ENCODE measurements at places on chromosomes 5 and 9. TPM values are rescaled to one million over a fixed set of nuclear protein-coding genes. Genes with fewer than 3 reads are reported as not detected.

GRCh38 chr9:130147910-130148309 lies 24.3 kb upstream of the NCS1 start:
- no peak for DNase-seq

GRCh38 chr5:2519153-2519552 lies 232.3 kb downstream of the IRX2 start:
- DNase-seq: no peak

DNA sequence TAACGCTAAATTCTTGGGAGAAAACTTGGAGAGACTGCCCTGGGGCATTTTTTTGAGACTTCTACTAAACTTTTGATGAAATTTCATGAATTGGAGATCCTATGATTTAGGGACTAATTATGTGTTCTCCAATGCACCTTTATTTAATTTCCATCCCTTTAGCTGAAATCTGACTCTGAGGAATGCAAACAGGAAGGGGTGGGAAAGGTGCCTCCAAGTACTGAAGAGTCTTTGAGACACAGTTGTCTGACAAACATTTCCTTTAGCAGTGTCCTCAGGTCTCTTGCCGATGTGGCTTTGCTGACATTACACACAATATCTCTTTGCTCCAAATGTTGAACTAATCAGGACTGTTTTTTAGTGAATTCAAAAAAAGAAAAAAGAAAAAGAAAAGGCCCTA lies 76.9 kb downstream of the LIX1 start:
- no peak for DNase-seq

DNA sequence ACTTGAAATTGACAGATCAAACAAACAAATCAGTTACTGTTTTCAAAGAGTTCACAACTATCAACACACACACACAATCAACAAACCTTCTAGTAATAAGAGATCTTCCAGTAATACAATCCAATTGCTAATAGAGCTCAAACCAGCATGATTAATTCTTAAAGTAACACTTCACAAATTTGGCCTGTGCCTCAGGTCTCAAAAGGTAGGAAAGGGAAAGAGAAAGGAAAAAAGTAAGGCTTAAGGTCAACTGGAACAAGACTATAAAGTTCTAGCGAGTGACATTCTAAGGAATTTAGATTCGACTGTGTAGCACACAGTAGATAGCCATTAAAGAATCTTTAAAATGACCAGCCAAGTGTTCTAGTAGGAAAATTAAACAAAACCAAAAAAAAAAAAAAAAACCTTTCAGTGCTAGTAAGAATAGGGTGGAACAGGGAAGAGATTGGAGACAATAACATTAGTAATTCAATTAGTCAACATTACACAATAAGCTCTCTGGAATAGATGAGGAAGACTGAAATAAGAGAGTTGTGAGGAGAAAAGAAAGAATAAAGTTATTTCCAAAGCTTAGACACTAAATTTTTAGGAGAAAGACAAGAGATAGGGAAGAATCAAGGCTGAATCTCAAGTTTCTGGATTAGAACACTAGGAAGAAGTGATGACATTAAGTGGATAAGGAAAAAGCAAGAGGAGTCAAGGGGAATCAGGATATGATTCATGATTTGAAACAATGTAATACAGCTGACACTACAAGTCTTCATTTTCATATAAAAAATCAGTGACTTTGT lies 86.1 kb downstream of the FBXL17 start:
- no peak for DNase-seq

DNA sequence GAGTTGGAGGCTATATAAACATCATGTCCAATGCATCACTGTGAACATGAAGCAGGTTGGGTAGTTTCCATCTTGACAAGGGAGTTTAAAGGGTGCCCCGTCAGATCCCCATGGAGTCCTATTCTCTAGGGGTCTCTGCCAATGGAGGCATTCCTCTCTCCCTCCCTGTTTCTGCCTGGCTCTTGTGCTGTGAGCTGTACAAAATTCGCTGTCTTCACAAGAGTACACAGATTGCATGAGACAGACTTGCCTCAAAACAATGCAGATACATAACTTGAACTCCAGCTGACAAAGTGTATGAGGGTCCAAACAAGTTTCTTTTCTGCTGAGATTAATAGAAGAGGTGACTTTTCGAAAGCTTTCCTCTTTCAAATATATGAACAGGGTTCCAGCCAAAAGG lies 165.2 kb downstream of the SPOCK1 start:
- no peak for DNase-seq

GRCh38 chr5:98798371-98798770 lies 24.9 kb downstream of the RGMB start:
- DNase-seq: no peak

GRCh38 chr9:98330831-98331230 lies 75.4 kb upstream of the TBC1D2 start:
- no peak for DNase-seq

The P4HA2 gene
- total RNA-seq: 12.5 TPM

DNA sequence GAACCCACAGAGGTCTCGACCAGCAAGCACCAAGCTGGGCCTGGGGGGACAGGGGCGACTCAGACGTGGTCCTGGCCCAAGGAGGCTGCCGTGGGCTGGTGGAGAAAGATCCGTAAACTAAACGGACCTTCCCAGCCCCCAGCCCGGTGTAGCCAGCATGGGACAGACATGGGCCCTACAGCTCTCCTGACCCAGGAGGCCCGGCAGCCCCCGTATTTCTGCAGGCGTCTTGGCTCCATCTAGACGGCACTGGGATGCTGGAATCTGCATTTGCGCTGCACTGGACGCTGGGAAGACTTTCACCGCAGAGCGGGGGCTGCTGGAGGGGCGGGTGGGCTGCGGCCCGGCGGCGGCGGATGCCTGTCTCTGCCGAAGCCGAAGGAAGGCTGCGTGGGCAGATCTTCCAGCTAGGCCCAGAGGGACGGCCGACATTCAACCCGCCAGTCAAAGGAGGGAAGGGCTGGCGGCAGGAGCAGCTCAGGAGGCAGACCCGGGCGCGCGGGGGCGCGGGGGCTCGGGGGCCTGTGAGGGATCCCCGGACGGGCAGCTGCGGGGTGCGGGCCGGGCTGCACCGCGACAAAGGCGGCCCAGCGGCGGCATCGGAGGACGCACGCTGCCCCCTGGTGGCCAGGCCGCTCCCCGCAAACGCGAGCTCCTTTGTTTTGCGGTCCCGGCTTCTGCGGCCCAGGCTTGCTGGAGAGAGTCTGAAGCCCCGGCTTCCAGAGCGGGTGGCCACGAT lies 266.2 kb downstream of the NSG2 start:
- DNase-seq: peak; percentile 82

DNA sequence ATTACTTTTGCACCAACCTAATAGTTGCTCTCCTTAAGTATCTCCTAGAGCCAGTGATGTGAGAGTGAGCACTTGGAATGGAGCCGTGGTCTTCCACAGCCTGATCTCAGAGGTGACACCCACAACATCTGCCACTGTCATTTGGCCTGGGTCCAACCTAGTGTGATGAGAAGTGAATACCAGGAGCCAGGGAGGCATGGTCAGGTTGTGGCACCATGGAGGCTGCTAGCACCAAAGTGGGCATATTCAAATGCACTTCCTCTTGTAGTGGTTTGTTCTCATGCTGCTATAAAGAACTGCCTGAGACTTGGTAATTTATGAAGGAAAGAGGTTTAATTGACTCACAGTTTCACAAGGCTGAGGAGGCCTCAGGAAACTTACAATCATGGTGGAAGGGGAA lies 22.6 kb upstream of the CEP72 start:
- DNase-seq: no peak

- DNase-seq: no peak
These were observed 51.5 kb downstream of the PCSK1 start for GRCh38 chr5:96381526-96381925.

- DNase-seq: no peak
These were observed 48.3 kb downstream of the SLCO6A1 start for GRCh38 chr5:102450313-102450990.

GRCh38 chr5:24606971-24607370 lies 37.8 kb downstream of the CDH10 start:
- DNase-seq: no peak

The NPR3 gene
- total RNA-seq: 10.5 TPM

DNA sequence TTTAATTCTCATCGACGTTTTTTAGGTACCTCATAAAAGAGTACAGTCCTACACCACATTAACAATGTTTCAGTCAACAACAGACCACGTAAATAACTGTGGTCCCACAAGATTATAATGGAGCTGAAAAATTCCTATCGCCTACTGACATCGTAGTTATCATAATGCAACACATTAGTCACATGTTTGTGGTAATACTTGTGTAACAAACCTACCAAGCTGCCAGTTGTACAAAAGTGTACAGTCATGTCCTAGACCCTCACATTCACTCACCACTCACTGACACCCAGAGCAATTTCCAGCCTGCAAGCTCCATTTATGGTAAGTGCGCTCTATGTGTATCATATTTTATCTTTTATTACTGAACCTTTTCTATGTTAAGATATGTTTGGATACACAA lies 16.8 kb downstream of the GNAQ start:
- no peak for DNase-seq

The SLCO4C1 gene
- 0.15 TPM for total RNA-seq

The FST gene
- 1.8 TPM for total RNA-seq

DNA sequence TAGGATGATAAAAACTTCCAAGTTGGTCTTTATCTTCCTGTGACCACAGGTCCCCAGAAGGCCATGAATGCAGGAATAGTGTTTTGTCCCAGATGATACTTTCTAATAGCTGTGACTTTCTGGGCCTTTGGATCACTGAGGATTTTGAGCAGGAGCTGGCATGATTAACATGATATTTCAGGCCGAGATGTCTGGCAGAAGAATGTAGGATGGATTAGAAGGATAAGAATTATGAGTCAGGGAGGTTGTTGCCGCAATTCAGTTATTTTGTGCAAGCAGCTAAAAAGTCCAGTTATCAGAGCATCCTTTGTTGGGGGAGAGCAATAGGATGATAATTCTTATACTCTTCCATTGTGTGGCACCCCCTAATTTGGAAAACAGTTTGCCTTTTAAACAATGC lies 189.7 kb downstream of the PSAT1 start:
- no peak for DNase-seq

DNA sequence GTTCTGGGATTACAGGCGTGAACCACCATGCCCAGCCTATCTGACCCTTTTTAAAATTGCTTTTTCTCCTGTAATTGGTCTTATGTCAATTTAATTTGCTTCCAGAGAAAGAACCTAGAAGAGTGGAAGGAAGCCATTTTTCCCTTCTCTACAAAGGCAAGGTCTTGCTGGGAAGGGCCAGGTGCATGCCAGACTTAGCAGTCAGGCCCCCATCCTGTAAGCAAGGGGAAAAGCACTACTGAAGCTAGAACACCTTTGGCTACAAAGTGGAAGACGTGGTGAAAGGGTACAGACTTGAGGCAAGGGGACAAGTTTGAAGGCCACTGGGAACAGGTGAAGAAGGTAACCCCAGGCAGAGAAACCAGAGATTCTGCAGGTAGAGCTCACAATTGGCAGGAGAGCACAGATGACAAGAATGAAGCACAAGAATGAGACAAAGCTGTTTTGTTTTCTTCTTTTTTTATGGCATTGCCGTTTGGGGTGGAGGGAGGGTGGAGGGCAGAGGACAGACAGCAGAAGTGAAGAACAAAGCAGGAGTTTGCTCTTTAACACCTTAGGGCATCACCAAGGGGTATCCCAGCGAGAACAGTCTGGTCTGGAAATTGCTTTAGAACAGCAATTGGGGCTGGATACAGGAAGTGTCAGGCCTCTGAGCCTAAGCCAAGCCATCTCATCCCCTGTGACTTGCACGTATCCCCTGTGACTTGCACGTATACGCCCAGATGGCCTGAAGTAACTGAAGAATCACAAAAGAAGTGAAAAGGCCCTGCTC lies 72.9 kb downstream of the SERINC5 start:
- DNase-seq: no peak

The PALM2AKAP2 gene
- 16.6 TPM for total RNA-seq

The NTRK2 gene
- total RNA-seq: 3.6 TPM

The IL13 gene
- total RNA-seq: not detected

The CAVIN4 gene
- total RNA-seq: 230 TPM

- no peak for DNase-seq
These were observed 82.6 kb downstream of the KIAA1958 start for GRCh38 chr9:112569186-112569585.

The LOX gene
- total RNA-seq: 4.9 TPM
